ENCODE measurements at places on chromosomes 2 and 18.

DNA sequence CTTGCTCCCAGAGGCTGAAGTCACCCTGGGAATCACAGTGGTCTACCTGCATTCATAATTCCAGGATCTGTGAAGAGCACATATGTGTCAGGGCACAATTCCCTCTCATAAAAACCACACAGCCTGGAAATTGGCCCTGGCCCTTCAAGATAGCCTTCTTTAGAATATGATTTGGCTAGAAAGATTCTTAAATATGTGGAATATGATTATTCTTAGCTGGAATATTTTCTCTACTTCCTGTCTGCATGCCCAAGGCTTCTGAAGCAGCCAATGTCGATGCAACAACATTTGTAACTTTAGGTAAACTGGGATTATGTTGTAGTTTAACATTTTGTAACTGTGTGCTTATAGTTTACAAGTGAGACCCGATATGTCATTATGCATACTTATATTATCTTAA, 24.2 kb downstream of the ICOS start:
- DNase-seq = no peak

GRCh38 chr2:132547090-132547687, 122.8 kb downstream of the LYPD1 start:
- peak; percentile 75 for DNase-seq

DNA sequence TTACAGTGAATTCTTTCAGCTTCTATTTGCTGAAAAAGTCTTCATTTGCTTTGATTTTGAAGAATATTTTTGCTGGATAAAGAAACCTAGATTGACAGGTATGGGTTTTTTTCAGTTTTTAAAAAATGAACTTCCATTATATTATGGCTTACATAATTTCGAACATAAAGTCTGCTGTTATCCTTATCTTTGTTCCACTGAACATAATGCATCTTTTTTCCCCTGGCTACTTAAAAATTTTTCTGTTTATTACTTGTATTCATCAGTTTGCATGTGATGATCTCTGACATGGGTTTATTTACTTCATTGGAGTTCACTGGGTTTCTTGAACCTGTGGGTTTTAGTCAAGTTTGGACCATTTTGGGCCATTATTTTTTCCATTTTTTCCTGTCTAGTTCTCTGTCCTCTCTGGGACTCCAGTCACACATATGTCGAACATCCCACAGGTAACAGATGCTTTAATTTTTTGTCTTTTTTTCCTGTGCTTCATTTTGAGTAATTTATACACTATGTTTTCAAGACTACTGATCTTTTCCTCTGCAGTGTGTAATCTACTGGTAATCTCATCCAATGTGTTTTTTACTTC, 33.1 kb downstream of the SEC11C start:
- no peak for DNase-seq

GRCh38 chr2:133561045-133561852, 7.0 kb downstream of the NCKAP5 start:
- DNase-seq = peak; percentile 46

DNA sequence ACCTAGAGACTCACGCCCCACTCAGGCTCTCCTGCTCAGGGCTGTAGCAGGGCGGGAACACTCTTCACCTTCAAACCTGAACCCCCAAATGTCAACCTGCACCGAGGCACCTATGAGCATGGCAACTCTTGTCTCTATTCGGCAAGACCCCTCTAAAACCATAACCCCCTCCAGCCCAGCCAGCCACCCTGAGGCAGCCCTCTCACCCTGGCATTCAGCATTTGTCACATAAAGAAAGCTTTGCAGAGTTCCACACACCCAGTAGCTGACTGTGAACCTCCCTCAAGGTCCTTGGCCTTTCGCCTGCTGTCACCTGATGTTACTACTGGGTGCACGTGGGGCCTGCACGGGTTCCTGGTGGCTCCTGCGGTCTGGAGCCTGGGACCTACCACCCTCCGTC, 97.2 kb upstream of the ALKAL2 start:
- DNase-seq = no peak

- peak; percentile 66 for DNase-seq
These were observed 7.0 kb upstream of the CLIP4 start for GRCh38 chr2:29108225-29108624.

GRCh38 chr2:102826904-102827303, 65.1 kb downstream of the TMEM182 start:
- no peak for DNase-seq

DNA sequence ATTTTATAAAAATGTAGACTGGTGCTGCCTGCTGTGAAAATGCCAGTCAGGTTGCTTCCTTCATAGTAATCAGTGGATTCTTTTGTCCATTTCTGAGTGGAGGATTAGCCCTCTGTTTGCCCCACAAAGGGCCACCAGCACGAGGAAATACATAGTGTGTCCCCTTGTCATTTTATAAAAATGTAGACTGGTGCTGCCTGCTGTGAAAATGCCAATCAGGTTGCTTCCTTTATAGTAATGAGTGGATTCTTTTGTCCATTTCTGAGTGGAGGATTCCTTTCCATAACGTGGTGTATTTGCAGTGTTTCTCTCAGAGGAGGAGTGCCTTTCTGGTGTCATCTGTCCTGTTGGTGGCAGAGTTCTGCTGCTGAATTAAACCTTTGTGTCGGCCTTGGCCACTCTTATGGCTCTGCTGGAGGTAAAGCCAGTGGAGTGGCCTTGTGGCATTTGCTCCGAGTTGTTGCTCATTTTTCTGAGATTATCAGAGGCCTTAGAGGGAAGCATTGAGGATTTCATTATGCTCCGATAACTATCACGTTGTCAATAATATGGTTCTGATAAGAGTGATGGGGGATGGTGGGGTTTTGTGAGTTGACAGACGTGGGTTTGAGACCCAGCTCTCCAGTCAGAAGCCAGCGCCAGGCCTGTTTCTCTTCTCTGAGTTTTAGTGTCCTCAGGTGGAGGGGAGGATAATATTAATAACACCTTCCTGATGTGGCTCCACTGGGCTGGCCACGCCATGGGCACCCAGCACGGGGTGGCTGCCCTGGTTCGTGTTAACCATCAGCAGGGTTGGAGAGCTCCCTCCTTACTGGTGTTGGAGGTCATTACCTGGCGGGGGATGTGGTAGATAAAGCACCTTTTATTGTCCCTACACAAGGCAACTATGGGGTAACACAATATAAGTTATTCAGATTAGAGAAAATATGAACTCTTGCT, 96.6 kb downstream of the NEDD4L start:
- peak; percentile 57 for DNase-seq

GRCh38 chr2:234770031-234770506, 181.7 kb upstream of the SH3BP4 start:
- DNase-seq = no peak

DNA sequence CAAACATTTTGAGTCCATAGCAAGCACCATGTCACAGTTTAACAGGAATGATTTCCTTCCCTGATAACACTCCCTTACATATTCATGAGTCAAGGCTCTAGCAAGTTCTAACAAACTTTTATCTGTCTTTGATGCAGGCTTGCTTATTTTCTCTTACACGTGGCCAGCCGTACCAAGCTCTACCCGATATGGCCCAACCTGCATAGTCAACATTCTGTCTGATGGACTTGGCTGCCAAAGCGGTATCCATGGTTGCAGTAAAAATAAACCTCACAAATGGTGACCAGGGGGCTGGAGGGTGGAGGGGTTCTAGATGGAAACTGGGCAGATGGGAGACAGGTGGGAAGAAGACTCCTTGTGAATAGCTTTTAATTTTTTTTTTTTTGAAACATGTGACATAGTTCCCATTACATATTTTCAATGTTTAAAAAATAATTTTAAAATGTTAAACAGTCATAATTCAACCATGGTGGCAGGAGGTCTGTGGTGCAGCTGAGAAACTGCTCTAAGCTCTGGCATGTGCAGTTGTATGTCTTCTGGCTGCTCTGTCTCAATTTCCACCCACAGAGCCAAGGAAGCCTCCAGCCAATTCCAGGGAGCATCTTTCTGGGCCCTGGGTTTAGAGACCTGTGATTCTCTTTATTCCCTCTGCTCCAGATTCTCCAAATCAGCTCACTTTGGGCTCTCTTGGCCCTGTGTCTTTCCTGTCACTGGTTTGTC, 20.7 kb upstream of the CXCR1 start:
- DNase-seq = no peak

DNA sequence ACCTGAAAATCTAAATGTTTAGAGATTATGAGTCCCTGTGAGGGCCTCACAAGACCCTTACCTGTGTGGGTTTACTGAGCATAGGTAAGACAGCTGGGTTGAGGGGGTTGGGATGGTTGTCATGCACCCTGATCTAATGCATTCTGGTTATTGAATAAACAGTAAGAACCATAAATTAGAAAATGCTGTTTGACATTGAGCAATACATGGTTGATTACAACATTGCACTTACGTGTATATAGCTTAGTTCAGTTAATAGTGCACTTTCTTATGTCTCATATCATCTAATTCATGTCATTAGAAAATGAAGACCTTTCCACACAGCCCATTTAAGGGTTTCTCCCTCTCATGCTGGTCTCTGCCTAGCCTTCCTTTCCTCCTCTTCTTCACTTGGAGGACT, 253.5 kb upstream of the ATP5MC3 start:
- DNase-seq = no peak

DNA sequence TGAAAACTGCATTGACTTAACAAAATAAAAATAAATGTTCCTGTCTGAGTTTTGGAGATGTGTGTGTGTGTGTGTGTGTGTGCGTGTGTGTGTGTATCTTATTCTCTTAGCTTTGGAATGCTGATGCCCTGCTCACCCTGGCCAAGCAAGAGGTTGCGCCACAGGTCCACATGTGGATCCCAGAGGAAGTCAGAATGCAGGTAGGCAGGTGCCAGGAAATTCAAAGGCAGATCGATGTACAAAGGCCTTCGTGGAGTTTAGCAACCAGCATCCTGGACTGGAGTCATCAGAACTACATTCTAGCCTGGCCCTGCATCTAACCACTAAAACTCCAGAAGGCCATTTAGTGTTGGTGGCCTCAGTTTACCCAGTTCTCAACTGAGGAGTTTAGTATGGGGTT, 12.4 kb downstream of the G6PC2 start:
- DNase-seq = no peak
